ENCODE measurements at places on chromosomes 4 and X.
A peak's percentile ranks its signal among the peaks of the same experiment; 100 is the strongest.

- DNase-seq, result no peak
Measured at GRCh38 chrX:153643431-153644351, 3.3 kb upstream of the DUSP9 start.

DNA sequence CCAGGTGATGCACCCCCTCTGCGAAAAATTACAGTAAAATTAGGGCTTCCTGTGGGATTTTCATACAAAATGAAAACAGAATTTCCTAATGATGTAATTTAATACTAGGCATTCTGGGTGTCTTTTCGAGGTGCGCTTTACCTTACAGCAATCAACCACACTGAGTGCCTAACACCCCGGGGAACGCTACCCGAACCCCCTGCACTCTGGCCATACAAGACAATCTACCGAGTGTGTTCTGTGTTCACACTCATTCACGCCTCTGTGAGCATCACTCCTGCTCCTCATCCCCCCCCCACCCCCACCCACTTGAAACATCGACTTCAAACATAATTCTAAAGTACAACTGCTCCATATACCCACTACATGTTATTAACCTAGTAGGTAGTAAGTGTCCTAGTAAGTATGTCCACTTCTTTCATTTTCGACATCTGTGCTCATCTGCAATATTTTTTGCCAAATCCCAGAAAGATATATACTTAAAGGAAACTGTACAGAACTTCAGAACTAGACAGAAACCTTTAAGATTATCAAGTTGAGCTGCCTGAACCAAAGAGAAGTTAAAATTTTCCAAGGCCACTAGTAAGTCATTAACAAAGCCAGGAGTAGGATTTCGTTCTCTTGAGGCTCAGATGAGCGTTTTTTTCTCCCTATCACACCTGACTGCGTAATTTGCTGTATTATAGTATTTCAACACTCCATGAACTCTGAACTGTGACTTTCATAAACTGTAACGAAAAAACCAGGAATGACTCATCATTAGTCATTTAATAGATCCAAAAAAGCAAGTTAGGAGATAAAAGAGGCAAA lies 80.0 kb downstream of the FAT1 start:
- DNase-seq, result no peak

- no peak for DNase-seq
Measured at GRCh38 chr4:157996061-157997028, 176.5 kb downstream of the GASK1B start.

GRCh38 chr4:88799900-88800299 lies 102.3 kb upstream of the NAP1L5 start:
- no peak for DNase-seq

DNA sequence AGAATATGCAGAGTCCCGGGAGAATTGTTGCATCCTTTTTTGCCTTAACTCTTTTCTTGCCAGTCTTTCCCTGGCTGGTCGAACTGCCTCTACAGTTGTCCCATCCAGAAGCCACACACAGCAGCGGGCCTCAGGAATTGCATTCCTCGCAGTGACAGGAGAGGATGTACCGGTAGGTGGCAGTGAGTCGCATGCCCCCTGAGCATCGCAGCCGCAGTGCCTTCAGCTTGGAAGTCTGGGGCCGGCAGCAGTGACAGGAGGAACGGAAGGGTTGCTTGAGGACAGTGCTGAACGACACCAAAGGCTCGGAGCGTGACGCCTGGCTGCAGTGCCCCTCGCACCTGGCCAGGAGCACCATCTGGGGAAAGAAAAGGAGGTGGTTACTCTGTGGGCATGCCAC lies 23.5 kb downstream of the NDP start:
- peak; percentile 1 for DNase-seq

DNA sequence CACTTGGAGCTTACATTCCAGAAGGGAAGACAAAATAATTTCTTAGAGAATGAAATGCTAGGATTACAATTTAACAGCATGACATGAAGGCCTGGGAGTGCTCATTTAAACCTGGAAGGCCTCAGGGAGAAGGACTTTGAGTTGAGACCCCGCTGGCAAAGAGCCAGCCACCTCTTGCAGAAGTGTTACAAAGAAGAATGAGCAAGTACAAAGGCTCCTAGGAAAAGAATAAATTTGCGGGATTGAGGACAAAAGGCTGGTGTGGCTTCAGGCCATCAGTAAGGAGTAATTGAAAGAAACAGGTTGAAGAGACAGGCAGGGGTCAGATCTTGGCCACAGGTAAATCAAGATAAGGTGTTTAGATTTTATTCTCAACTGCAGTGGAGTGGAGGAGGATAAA lies 3.1 kb upstream of the ELOVL6 start:
- no peak for DNase-seq

- DNase-seq, result no peak
Measured at GRCh38 chr4:8506006-8506372, 65.4 kb downstream of the TRMT44 start.

- no peak for DNase-seq
Measured at GRCh38 chr4:48079972-48080391, 54.1 kb downstream of the TXK start.

- no peak for DNase-seq
Measured at GRCh38 chrX:9899640-9900111, 67.5 kb upstream of the CLDN34 start.

GRCh38 chr4:11597506-11597905 lies 168.8 kb upstream of the HS3ST1 start:
- DNase-seq, result no peak

GRCh38 chrX:2492531-2493218 lies 8.1 kb downstream of the DHRSX start:
- DNase-seq, result no peak

GRCh38 chrX:15574017-15574416 lies 26.7 kb downstream of the ACE2 start:
- DNase-seq, result no peak

DNA sequence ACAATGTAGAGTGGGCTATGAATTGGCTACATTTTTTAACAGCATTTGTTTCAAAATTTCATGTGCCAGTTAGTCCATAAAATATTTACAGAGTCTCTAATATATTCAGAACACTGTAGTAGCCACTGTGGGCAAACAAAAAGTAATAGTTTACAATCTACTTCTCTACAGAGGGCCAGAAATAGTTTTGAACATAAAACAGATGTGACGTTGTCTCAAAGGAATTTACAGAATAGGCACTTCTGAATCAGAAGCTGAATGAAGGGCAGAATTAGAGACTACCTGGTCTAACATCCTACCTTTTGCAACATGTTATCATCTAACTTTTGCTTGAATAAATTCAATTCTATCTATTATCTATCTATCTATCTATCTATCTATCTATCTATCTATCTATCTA lies 811.9 kb upstream of the EPHA5 start:
- DNase-seq, result no peak

GRCh38 chr4:98166025-98166730 lies 22.9 kb upstream of the STPG2 start:
- DNase-seq, result no peak

DNA sequence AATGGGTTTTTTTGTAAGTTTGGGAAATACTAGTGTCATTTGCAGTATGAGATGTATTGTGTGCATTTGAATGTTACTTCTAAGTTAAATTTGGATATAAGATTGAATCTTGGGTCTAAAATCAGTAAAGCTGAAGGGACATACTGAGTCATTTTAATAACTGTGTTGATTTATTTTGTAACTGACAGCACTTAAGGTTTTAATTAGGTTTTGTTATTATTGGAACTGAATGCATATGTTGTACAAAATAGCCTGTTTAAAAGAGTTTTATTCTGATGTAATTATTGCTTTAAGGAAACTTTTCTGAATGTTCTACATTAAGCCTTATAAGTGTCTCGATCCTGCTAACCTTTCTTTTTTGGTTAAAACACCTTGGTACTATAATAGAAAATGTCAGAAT lies 396.6 kb downstream of the MAPK10 start:
- no peak for DNase-seq

GRCh38 chr4:105120626-105121025 lies 26.1 kb upstream of the TET2 start:
- no peak for DNase-seq

DNA sequence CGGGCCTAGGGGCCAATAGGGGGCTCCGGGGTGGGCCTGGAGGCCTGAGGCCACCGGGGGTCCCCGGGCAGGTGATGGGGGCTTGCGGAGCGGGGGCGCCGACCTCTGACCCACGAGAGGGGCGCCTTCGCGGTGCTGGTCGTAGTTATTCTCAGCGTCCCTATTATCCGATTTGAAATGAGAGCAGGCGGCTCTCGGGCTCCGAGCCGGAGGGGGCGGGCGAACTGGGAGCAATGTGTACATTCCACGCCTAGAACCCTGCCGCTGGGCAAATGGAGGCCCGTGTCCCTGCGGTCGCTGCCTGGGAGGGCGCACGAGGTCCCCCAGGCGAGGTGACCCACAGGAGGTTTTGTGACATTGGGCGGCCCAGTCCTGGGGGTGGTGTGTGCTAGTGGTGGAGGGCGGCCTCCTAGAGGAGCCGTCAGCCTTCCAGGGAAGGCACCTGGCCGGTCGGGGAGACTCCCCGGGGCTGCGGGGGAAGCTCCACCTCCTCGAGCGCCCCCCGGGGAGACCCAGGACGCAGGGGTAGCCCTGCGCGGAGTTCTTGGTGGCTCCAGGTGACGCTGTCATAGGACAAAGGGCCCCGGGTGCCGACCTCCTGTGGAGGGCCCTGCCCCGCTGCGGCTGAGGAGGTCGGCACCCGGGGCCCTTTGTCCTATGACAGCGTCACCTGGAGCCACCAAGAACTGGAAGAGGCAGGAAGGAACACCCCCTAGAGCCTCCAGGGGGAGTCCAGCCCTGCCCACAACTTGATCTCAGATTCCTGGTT lies 102.6 kb upstream of the PRKX start:
- DNase-seq, result peak; percentile 23

DNA sequence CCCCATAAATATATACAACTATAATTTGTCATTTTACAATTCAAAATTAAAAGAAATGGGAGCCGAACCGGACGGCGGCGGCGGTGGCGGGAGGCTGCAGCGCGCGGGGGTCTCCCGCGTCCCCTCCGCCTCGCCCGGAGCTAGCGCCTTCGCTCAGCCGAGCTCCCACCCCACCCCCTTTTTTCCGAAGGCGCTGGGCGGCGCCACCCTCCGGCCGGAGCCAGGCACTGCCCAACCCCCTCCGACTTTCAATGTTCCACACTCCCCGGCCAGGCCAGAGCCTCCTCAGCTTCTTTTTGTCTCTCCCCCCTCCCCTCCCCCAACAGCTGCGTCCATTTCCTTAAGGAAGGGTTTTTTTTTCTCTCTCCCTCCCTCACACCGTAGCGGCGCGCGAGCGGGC lies 214.1 kb upstream of the GEMIN8 start:
- no peak for DNase-seq

DNA sequence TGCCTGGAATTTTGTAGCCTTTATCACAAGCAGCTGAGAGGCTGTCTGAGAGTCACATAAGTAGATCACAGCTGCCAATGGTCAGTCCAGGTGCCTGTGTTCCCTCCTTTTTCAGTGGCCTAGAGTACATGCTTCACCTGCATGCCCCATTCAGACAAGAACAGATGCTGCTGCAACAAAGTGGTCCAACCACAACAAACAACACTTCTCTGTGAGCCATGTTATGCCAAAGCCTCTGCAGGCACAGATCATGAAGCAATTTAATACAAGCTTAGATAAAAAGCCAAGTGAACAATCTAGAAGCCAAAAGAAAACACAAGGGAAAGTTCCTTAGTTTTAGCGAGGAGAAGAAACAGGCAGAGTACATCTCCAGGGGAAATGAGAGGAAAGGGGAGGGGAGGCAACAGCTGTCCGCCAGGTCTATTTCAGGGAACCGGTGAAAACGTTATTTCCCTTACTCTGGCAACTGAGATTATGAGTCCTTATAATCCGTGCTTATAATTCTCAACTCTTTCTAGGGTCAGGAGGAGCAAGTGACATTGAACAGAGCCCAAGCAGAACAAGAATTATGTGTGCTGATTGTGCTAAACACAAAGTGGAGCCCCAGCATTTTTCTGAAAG lies 92.6 kb downstream of the TSPAN5 start:
- DNase-seq, result no peak

GRCh38 chr4:153142700-153143438 lies 61.4 kb upstream of the TRIM2 start:
- DNase-seq, result peak; percentile 13

DNA sequence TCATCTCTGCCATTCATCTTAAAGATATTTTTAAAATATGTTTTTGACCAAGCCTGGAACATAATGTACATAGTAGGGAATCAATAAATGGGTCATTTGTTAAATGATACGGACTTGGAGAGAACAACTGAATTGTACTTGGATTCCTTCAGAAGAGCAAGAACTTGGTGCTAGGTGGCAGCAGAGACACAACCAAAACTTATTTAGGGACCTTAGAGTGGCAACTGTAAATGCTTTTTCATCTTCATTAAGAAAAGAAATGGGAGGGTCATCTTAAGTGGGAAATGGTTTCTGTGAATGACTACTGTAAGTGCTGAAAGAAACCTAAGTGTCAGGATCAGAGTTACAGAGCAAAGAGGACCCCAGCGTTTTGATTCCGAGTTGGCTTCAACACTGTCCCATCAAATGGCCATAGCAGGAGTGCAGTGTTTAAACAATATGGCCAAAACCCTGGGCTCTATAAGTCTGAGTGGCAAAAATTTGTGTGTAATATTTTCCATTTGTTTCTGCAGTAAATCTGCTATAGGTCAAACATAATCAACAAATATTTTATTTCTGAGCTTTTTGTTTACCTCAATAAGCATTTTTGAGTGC lies 213.6 kb downstream of the PALLD start:
- DNase-seq, result no peak

DNA sequence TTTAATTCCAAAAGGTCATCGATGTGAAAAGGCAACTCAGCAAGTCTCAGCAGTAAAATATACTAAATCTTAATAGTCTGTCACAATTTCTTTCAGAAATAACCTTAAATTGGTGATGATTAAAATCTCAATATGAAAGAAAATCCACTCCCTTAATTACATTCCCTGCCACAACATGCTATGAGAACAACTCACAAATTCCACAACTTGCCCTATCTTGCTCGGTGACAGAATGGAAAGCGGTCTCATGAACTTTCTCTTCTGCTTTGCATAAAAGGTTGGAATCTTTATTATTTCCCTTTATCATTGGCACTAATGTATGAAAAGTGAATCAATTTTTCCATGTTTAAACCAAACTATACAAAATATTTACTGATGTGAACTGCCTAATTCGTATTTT lies 380.8 kb downstream of the TMA16 start:
- DNase-seq, result no peak

DNA sequence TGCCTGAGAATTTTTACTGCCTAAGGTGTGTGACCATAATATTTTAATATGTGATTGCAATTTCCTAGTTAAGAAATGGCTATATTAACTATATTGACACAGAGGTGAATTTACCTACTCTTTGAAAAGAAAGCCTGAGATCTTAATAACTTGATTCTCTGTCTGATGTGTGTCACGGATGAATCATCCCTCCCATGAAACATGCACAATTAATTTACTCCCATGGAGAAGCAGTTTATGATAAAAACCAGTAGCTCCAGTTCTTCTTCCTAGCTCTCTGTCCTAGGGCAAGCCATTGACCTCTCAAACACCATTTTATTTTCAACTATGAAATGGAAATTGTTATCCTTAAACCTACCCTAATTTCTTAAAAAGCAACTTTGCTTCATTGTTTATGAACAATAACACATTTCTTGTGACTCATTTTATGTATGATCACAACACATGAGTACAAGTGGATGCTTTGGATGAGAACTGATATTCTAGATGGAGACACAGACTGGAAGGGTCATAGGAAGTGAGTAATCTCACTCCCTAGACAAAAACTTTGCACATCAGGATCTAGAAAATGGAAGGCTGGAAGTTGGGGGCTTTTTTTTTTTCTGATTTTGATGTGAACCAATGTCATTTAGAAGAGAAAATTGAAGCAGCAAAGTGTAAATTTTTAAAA lies 438.3 kb downstream of the GPAT3 start:
- DNase-seq, result no peak

All from activated T-helper 9 cell treated with anti-CD3 and anti-CD28 coated beads, Interleukin-2, amount 50 U/mL, for 16 hours (primary cell).